ENCODE measurements at places on chromosomes 12 and 14.

GRCh38 chr12:69508621-69509020 is 38.4 kb downstream of the FRS2 start:
- H3K36me3 ChIP-seq = no peaks in the 10 kb centered on the region
- no peak overlapping the region for H3K4me3 ChIP-seq
- no peak overlapping the region for H3K27ac ChIP-seq
- H3K27me3 ChIP-seq = no peaks in the 10 kb centered on the region

DNA sequence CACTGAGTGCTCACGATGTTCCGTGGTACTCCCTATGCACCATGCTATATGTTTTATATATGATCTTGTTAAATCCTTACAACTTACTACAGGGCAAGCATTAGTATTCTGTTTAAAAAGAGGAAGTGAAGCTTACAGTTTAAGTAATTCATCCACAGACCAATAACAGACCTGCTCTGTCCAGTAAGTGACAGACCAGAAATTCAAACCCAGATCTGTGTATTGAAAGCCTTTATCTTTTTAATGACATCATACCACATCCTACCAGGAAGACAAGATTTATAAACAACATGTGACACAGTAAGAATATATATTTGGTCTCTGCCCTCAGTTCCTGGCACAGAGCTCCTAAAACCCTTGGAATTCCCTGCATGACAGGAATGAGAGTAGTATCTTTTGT is 206.5 kb downstream of the STXBP6 start:
- H3K27ac ChIP-seq = no peak overlapping the region
- no peaks in the 10 kb centered on the region for H3K4me1 ChIP-seq
- DNase-seq = no peak
- H3K36me3 ChIP-seq = no peaks in the 10 kb centered on the region
- no peak overlapping the region for H3K4me3 ChIP-seq

- H3K4me3 ChIP-seq = no peak overlapping the region
- H3K4me1 ChIP-seq = no peaks in the 10 kb centered on the region
- H3K36me3 ChIP-seq = peaks cover 4% of the 10 kb centered on the region
- no peak for DNase-seq
- no peak overlapping the region for H3K27ac ChIP-seq
- H3K27me3 ChIP-seq = no peaks in the 10 kb centered on the region
Measured at GRCh38 chr14:96564389-96564788, 62.2 kb downstream of the PAPOLA start.

DNA sequence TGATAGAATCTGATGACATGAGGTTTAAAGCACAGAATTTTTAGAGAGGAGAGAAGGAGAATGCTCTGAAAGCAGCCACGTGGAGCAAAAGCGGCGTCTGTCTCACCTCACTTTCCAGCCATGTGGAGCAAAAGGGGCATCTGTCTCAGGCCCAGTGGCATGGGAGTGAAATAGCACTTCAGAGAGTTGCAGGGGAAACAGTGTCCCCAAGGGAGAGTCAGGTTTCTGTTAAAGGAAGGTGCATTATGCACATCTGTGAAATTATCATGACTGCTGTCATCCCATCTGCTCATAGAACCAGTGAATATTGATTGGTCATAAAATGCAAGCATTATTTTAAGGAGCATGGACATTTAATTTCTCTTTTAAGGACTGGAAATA is 124.0 kb downstream of the BICD1 start:
- no peak overlapping the region for H3K27ac ChIP-seq
- DNase-seq = no peak
- H3K36me3 ChIP-seq = no peaks in the 10 kb centered on the region
- no peak overlapping the region for H3K4me3 ChIP-seq
- no peaks in the 10 kb centered on the region for H3K27me3 ChIP-seq

DNA sequence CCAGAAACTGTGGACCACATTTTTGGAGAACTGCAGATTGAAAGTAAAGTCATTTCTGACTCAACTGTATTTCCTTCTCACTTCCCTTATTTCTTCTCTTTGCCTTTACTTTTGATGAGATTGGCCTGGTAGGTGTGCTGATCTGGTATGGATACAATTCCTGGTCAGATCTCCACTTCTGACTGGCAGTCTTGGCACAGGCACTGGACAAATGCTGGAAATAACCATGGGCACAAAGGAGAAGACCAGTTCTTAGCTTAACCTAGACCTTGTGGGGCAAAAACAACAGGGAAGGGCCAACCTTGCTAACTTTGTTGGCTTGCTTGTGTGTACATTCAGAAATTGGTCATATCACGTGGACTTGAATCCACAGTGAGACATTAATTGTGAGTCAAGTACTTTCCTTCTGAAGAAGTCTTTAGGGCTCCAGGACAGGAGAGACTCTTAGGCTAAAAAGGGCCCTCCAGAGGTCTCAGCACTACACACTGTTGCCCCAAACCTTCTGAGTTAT is 75.0 kb downstream of the DIP2B start:
- H3K27me3 ChIP-seq = no peaks in the 10 kb centered on the region
- DNase-seq = no peak
- peak overlapping the region; percentile 67 for H3K27ac ChIP-seq
- peaks cover 6% of the 10 kb centered on the region for H3K36me3 ChIP-seq
- peaks cover 13% of the 10 kb centered on the region for H3K4me1 ChIP-seq

GRCh38 chr12:130970165-130970907 is 16.6 kb downstream of the ADGRD1 start:
- H3K27ac ChIP-seq = no peak overlapping the region
- H3K36me3 ChIP-seq = no peaks in the 10 kb centered on the region
- no peak overlapping the region for H3K4me3 ChIP-seq
- no peaks in the 10 kb centered on the region for H3K27me3 ChIP-seq
- H3K4me1 ChIP-seq = peaks cover 2% of the 10 kb centered on the region
- no peak for DNase-seq

DNA sequence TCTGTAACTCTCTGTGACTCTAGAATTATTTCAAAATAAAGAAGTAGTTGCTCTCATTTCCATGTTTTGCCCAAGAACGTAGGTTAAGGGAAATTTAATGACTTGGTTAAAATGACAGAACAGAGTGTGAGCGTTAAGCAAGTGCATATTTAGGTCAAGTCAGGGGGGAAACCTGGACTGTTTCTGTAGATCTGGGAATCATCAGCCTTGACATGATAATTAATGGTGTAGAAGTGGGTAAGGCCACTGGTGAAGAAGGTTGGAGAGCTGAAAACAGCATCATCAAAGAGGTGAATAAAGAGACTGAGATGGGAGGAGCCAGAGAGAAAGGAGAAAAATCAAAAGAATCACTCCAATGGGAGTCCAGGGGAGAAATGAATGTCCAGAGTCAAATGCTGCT is 49.4 kb upstream of the STK38L start:
- H3K4me1 ChIP-seq = peaks cover 16% of the 10 kb centered on the region
- H3K27me3 ChIP-seq = no peaks in the 10 kb centered on the region
- no peak for DNase-seq
- H3K27ac ChIP-seq = peak overlapping the region; percentile 74

DNA sequence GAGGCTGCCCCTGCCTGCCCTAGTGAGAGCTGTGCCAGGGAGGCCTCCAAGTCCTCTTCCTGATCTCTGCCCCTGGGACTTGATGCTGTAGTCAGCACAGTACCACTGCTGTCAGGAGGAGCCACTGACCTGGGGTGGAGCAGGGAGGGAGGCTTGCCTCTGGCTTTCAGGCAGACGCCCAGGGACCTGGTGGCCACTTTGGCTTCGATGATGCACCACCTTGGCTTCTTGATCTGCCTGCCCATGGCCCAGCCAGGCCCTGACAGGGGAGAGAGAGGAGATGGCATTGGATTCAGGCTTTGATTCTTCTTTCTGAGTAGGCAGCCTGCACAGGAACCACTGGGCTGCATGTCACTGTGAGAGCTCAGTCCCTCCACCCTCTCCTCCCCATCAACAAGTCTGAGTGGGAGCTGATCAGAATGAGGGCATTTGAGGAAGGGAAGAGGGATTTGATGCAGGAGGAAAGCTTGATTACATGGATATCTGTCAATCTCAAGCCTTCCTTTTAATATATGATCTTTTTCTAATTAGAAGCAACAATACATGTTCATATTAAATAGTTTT is 24.7 kb downstream of the TMEM63C start:
- no peaks in the 10 kb centered on the region for H3K4me1 ChIP-seq
- H3K36me3 ChIP-seq = no peaks in the 10 kb centered on the region
- no peaks in the 10 kb centered on the region for H3K27me3 ChIP-seq

DNA sequence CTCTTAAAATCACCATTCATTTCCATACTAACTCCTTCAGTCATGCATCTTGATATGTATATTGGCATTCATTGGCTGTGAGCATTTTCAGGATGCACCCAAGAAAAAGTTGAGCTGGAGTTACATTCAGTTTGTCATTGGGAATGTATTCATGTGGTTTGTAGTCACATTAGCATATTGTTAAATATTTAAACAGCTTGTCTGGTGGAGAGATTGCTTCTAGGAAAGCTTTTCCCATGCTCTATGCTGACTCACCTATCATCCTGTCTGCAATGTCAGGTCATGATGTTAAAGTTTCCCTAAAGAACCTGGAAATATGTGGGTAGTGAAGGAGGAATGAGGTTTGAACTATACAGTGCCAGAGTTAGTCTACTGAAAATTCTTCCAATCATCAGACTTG is 583.6 kb downstream of the GALC start:
- no peak overlapping the region for H3K27ac ChIP-seq
- H3K4me3 ChIP-seq = no peak overlapping the region
- no peaks in the 10 kb centered on the region for H3K36me3 ChIP-seq
- no peaks in the 10 kb centered on the region for H3K27me3 ChIP-seq

GRCh38 chr12:1924996-1925683 is 6.7 kb upstream of the CACNA2D4 start:
- peaks cover 7% of the 10 kb centered on the region for H3K4me1 ChIP-seq
- H3K27ac ChIP-seq = no peak overlapping the region
- no peaks in the 10 kb centered on the region for H3K36me3 ChIP-seq

GRCh38 chr12:55726971-55727370 is 1.8 kb downstream of the CD63 start:
- peak overlapping the region; percentile 34 for H3K27ac ChIP-seq
- peak overlapping the region; percentile 34 for H3K4me3 ChIP-seq
- no peak for DNase-seq
- peaks cover 17% of the 10 kb centered on the region for H3K4me1 ChIP-seq
- peaks cover 41% of the 10 kb centered on the region for H3K36me3 ChIP-seq
- no peaks in the 10 kb centered on the region for H3K27me3 ChIP-seq

GRCh38 chr12:78171061-78171460 is 340.4 kb downstream of the NAV3 start:
- no peak overlapping the region for H3K4me3 ChIP-seq
- no peaks in the 10 kb centered on the region for H3K36me3 ChIP-seq
- H3K27me3 ChIP-seq = no peaks in the 10 kb centered on the region

- peaks cover 28% of the 10 kb centered on the region for H3K4me1 ChIP-seq
- no peaks in the 10 kb centered on the region for H3K27me3 ChIP-seq
- peak overlapping the region; percentile 43 for H3K27ac ChIP-seq
- no peak overlapping the region for H3K4me3 ChIP-seq
- H3K36me3 ChIP-seq = no peaks in the 10 kb centered on the region
- peak; percentile 78 for DNase-seq
Measured at GRCh38 chr14:96275177-96276112, 19.4 kb downstream of the BDKRB1 start.

- H3K27ac ChIP-seq = no peak within 1 kb of the TSS
- no peak for DNase-seq
- no peaks in the 10 kb centered on the region for H3K4me1 ChIP-seq
- no peak within 1 kb of the TSS for H3K4me3 ChIP-seq
Measured at GRCh38 chr12:102197789-102198188, at the start of gene PMCH. Gene PMCH, minus strand, starts transcription at chr12:102197833. Its CDS starts 63 bp downstream, at chr12:102197770.

Data from trophoblast cell (in vitro differentiated cells and primary cell).